Airway epithelial cell (primary cell): ENCODE measurements at places on chromosomes 1 and 21. TPM values are rescaled to one million over a fixed set of nuclear protein-coding genes. Genes with fewer than 3 reads are reported as not detected.

CFAP107 gene
- total RNA-seq: not detected in 2 replicates

ALX3 gene
- total RNA-seq: not detected in 2 replicates

F3 gene
- 877 and 1,196 TPM in 2 replicates for total RNA-seq

TGFB2 gene
- 1.2 and 2.4 TPM in 2 replicates for total RNA-seq

HSPG2 gene
- total RNA-seq: 109 and 120 TPM in 2 replicates

SPRR3 gene
- total RNA-seq: 286 and 324 TPM in 2 replicates

GJB4 gene
- 11.8 and 18.1 TPM in 2 replicates for total RNA-seq

CXADR gene
- total RNA-seq: 13.3 and 17.1 TPM in 2 replicates

DNASE2B gene
- total RNA-seq: not detected in 2 replicates

PTGS2 gene
- 37.9 and 46.1 TPM in 2 replicates for total RNA-seq

CD53 gene
- not detected in 2 replicates for total RNA-seq

GJA8 gene
- not detected in 2 replicates for total RNA-seq

WNT3A gene
- 0.14 and 0.28 TPM in 2 replicates for total RNA-seq

TAS1R1 gene
- total RNA-seq: not detected in 2 replicates

KRTAP19-3 gene
- not detected in 2 replicates for total RNA-seq

RIPK4 gene
- 41.0 and 44.5 TPM in 2 replicates for total RNA-seq

IL12RB2 gene
- total RNA-seq: 0.19 and 0.56 TPM in 2 replicates

C1QA gene
- total RNA-seq: not detected in 2 replicates

DENND2C gene
- 13.0 and 17.3 TPM in 2 replicates for total RNA-seq

AMPD1 gene
- total RNA-seq: not detected in 2 replicates

PM20D1 gene
- not detected in 2 replicates for total RNA-seq

SLAMF8 gene
- not detected in 2 replicates for total RNA-seq

ACOT11 gene
- total RNA-seq: 6.2 and 8.2 TPM in 2 replicates

IFI44L gene
- total RNA-seq: 0.07 and 0.28 TPM in 2 replicates
